ENCODE measurements at places on chromosomes 1 and 21. TPM values are rescaled to one million over a fixed set of nuclear protein-coding genes. Genes with fewer than 3 reads are reported as not detected.

DNA sequence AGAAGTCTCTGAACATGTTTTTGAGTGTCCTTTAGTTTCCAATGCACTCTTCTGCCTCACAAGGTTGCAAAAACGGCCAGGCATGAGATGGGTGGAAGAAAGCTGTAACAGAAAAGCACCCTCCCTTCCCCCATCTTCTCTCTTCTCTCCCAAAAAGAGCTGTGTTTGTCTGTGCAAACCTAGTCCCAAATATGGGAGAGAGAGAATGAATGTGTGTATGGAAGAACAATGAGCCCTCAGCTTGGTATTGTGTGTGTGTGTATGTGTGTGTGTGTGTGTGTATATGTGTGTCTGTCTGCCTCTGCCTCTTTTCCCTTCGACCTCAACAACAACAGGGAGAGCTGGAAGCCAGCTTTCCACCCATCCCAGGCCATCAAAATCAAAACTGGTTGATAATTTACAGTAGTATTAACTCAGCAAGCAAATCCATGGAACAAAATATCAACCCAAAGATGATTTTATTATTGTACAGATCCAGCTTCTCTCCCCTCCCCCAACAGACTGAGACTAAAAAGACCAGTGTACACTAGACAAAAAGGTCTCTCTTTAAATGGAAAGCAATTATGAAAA lies 1.8 kb downstream of the RERE start:
- H3K27ac ChIP-seq, result peak overlapping the region; percentile 94
- peak overlapping the region; percentile 72 for H3K4me3 ChIP-seq
- no peaks in the 10 kb centered on the region for H3K27me3 ChIP-seq
- H3K4me1 ChIP-seq, result peaks cover 25% of the 10 kb centered on the region

DNA sequence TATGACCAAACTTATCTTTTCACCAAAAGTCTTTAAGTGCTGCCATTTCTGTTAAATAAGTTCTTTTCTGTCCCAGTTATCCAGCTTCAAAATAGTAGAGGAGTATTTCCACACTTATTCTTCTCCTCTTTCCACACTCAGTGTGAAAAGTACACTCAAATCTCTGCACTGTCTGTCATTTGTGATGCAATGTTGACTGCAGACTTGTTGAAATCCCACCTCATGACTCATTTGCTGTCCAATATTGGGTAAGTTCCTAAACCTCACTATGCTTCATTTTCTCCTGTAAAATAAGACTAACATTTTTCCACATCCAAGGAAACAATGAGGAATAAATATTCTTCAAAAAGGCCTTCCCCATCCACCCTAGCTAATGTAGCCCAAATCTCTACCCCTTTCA lies 17.5 kb downstream of the LRRIQ3 start:
- no peak overlapping the region for H3K27ac ChIP-seq
- H3K4me3 ChIP-seq, result no peak overlapping the region
- DNase-seq, result no peak
- H3K4me1 ChIP-seq, result no peaks in the 10 kb centered on the region
- H3K36me3 ChIP-seq, result no peaks in the 10 kb centered on the region
- H3K27me3 ChIP-seq, result no peaks in the 10 kb centered on the region

- no peaks in the 10 kb centered on the region for H3K4me1 ChIP-seq
- H3K27me3 ChIP-seq, result no peaks in the 10 kb centered on the region
- H3K4me3 ChIP-seq, result peak within 1 kb of the TSS; percentile 84
- peak; percentile 90 for DNase-seq
- peak within 1 kb of the TSS; percentile 95 for H3K27ac ChIP-seq
Measured at GRCh38 chr1:113759333-113760101, at the start of gene PHTF1. TSS of gene PHTF1 (minus strand) at chr1:113759486. CDS start at chr1:113758703, 783 bp downstream.

The SNX7 gene
- total RNA-seq, result 14.8 TPM

GRCh38 chr1:205824180-205824579 lies 11.2 kb upstream of the SLC41A1 start:
- no peak overlapping the region for H3K27ac ChIP-seq
- H3K27me3 ChIP-seq, result no peaks in the 10 kb centered on the region
- H3K4me1 ChIP-seq, result no peaks in the 10 kb centered on the region
- H3K36me3 ChIP-seq, result no peaks in the 10 kb centered on the region
- no peak overlapping the region for H3K4me3 ChIP-seq
- DNase-seq, result no peak

The C1orf185 gene
- total RNA-seq, result not detected

GRCh38 chr1:187629075-187629474 lies 800.3 kb downstream of the PLA2G4A start:
- no peak overlapping the region for H3K27ac ChIP-seq
- DNase-seq, result no peak
- H3K4me1 ChIP-seq, result no peaks in the 10 kb centered on the region
- H3K4me3 ChIP-seq, result no peak overlapping the region
- no peaks in the 10 kb centered on the region for H3K27me3 ChIP-seq
- no peaks in the 10 kb centered on the region for H3K36me3 ChIP-seq

The A3GALT2 gene
- not detected for total RNA-seq

All from upper lobe of right lung (tissue), 1 donor.